ENCODE measurements at places on chromosomes 5 and 9.

DNA sequence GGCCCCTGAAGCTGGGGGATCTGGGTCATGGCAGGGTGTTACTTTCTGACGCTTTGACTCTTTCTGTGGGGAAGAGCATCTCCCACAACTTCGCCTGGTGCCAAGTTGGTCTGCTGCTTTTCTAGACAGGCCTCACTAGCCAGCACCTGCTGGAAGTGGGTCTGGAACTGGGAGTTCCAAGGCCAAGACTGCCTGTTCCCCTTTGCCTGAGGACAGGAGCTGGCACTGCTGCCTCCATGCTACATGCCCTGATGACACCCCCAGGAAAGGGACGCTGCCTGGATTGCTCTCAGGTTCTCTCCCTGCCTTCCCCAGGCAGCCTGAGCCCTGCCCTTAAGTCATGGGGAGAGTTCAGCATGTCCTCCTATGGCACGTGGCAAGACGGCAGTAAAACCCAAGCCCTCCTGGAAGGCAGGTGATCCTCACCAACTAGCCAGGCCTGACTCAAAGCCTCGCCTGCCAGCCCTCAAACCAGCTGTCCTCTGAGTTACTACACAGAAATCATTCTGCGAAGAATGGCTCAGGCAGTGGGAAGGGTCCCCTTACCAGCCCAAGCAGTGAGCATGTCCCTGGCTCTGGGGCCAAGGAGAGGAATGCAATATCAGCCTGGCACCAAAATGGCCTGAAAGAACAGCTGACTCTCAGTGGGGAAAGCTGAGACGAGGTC, 35.8 kb downstream of the SEC61B start:
- no peak for DNase-seq

DNA sequence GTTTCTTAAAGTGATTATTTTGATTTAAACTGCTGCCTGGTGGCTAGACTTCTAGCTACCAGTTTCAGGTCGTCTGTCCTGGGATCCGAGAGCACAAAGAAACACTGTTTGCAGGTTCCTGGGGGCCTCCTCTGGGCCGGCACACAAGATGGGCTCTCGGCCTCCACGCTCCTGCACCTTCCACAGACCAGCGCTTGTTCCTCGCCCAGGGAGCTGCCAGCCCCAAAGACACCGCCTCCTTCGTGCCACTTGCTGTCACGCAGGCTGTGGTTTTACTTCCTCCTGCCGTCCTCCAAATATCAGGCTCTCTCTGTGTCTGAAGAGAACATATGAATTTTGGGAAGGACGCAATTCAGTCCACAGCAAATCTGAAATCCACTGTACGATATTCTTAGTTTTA, 105.8 kb downstream of the ROR2 start:
- no peak for DNase-seq

GRCh38 chr9:38200431-38200830, 131.4 kb upstream of the SHB start:
- no peak for DNase-seq

DNA sequence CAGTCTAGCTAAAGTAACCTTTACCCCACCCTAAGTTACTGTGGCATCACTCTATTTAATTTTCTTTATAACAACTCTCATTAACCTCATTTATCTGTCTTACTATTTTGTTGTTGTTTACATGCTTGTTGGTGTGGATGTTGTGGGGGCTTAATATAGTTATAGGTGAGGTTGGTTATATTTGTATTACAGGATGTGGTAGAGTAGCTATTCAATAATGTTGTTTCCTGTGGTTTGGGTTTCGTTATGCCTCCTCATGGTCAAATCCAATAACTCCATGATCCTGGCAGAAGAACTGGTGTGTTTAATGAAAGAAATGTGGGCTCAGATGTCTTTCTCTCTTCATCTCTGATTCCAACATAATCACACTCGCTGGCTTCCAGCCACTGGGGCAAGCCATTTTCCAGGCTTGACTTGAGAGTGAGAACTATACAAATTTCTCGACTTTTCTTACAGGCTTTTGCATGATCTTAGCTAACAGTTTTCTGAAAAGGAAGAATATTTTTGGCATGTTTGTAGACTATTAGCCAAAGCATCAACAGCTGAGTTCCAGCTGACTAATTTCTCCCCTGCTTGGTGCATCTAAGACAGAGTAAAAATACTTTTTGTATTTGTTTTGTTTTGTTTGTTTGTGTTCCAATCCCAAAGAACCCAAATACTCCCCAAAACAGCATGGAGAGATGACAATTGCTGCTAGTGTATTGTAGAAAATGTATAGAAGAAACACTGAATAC, 303.7 kb upstream of the PAPPA start:
- no peak for DNase-seq

DNA sequence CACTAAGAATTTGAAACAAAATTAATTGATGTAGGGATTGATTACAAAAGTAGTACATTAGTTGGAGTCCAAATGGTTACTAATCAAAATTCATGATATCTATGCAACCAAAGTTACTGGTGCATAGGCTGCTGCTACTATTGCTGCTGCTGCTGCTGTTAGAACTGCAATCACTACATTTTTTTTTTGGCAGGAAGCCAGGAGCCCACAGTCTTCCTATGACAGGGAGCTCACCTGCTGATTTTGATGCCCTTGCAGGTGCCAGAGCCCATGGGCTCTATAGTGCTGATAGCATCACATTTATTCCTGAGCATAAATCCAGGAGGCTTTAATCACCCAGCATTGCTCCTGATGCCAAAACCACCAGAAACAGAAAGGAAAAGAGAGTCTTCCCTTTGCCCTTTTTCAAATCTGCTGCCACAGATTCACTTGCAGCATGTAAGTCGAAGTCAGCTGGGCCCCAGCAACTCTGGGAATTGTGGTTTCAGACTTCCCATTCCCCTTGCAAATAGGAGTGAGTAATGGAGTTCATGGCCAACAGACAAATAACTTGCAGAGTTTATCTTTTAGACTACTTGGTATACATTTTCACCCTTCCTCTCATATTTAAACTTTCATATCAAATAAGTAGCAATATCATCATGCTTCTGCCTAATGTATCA, 17.6 kb downstream of the SLCO6A1 start:
- DNase-seq: no peak

Measured in central memory CD8-positive, alpha-beta T cell (primary cell).